ENCODE measurements at places on chromosomes 12 and 14.

DNA sequence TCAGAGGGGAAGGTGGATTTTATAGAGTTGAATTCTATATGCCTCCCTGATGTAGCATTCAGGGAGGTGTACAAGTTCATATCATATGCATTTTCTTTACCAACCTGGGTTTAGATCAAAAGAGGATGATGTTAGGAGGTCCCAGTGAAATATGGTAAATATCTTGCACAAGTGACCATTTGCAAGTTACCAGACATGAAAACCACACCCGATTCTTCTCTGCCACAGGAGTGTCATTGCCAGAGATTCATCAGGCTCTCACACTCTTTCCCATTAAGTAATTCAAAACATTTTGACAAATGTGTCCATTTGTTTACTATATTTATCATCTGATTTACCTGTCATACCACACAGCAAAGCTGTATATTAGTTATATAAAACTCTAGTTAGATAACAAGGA is 44.0 kb downstream of the VCPKMT start:
- DNase-seq, result no peak

- DNase-seq, result no peak
Measured at GRCh38 chr14:75155169-75155568, 21.2 kb downstream of the TMED10 start.

DNA sequence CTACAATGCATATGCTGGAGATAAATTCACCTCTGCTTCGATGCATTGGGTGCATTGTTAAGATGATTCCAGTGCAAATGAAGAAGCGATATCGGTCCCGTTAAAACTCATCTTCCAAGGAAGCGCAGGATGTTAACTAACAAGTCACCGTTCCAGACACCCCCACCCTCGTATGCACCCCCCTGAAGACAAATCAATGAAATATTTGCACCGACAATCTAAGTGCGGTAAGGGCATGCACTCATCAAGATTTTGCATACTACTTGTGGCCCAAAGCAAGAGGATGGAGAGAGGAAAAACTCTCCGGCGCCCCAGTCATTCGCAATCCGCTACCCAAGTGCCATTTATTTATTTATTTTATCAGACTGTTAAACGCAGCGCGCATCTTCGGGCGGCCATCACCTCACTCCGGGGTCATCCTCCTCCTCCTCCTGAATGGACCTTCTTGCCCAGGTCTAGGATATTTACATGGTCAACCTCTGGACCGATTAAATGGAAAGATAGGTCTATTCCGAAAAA is 1.2 kb downstream of the NOVA1 start:
- no peak for DNase-seq

- no peak for DNase-seq
Measured at GRCh38 chr14:81684696-81685095, 151.0 kb upstream of the SEL1L start.

GRCh38 chr14:54253195-54253947 is 143.4 kb upstream of the CDKN3 start:
- DNase-seq, result no peak

DNA sequence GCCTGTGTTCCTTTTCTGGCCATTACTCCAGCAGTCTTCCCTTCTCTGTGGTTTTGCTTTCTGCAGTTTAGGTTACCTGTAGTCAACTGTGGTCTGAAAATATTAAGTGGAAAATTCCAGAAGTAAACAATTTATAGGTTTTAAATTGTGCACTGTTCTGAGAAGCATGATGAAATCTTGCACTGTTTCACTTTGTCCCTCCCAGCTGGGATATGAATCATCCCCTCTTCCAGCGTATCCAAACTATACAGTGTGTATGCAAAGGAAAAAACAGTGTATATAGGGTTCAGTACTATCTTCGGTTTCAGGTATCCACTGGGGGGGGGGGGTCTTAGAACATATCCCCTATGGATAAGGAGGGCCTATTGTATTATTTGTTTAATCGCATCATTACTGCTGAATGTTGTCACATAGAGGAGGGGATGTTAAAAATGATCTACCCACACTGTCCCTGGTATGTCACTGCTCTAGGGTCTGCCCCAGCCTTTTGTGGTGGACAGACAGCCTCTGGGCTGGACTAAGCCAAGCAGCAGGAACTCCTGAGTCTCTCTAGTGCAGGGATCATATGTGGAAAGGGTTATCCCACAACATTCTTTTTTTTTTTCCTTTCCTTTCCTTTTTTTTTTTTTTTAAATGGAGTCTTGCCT is 109.1 kb upstream of the MAX start:
- no peak for DNase-seq

- no peak for DNase-seq
Measured at GRCh38 chr12:13156277-13156676, 40.2 kb upstream of the EMP1 start.

- no peak for DNase-seq
Measured at GRCh38 chr12:12207746-12208145, 59.1 kb downstream of the LRP6 start.

DNA sequence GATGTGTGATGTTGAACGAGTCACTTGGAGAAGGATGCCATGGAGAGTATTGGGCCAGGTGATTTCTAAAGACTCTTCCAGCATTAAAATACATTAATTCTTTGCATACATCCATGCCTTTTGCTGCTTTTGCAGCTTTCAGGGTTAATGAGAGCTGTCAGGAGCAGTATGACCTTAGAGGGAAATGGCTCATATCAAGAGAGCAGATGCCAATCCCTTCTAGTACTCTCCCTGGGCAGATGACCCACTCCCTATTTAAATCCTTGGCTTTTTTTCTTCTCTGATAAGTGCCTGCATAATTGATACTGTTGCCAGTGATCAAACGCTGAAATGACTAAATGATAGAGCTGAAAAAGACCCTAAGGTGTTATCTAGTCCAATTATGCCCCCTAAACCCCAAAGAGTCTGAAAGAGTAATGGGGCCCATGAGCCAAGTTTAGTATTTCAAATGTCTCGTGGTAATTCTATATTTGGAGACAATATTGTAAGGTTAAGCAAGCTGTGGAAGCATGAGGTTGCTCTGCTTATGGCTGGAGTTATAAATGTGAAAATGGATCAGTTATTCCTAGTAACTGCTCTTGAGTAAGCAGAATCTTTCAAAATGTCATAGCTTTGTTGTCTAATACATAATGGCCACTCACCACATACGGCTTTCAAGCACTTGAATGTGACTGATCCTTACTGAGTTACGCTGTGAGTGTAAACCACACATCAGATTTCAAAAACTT is 137.3 kb downstream of the ETV6 start:
- DNase-seq, result no peak

DNA sequence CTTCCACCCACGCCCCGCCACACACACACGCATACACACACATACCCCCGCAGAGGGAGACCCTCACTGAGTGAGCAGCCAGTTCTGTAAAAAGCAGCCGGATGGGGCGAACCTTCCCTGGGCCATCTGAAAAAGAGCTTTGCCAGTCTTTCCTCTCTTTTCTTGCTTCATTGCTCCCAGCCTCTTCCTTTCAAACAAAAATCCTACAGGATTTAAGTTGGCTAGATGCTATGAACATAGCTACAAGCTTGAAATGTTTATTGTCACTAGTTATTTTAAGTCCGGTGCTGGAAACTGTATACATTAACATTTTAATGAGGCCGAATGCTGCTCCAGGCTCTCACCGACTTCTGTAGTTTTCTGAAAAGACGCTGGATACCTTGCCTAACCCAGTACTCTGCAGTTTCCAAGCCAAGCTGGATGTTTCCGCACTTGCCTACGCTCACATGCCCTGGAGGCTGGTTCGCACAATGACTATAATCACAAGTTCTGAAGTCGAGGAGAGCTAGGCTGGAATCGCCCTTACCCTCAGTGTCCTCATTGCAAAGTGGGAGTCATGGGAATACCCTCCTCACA is 39.2 kb downstream of the LTBP2 start:
- DNase-seq, result no peak

GRCh38 chr14:24481622-24482324 is 26.3 kb downstream of the CMA1 start:
- DNase-seq, result peak; percentile 12

DNA sequence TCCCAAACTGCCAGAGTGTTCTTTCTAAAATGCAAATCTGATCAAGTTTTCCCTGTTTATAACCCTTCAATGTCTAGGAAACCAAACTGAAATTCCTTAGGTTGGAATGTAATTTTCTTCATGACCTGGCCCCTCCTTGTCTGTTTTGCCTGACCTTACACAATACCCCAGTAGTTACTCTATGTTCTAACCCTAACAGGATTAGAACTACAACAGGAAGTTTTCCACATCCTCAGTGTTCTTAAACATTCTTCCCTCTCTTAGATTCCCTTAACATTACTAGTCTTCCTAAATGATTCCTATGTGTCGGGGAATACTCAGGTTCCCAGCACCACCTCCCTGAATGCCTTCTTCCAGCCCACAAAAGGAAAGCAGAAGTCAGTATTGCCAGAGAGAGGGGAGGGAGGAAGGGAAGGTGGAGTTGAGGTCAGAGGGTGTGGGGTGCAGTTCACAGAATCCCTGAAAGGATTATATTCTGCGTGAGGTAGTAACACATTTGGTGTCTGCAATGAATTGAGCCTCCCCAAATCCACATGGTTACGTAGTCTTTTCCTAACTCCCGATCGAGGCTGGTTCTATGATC is 72.6 kb downstream of the BBS10 start:
- no peak for DNase-seq

DNA sequence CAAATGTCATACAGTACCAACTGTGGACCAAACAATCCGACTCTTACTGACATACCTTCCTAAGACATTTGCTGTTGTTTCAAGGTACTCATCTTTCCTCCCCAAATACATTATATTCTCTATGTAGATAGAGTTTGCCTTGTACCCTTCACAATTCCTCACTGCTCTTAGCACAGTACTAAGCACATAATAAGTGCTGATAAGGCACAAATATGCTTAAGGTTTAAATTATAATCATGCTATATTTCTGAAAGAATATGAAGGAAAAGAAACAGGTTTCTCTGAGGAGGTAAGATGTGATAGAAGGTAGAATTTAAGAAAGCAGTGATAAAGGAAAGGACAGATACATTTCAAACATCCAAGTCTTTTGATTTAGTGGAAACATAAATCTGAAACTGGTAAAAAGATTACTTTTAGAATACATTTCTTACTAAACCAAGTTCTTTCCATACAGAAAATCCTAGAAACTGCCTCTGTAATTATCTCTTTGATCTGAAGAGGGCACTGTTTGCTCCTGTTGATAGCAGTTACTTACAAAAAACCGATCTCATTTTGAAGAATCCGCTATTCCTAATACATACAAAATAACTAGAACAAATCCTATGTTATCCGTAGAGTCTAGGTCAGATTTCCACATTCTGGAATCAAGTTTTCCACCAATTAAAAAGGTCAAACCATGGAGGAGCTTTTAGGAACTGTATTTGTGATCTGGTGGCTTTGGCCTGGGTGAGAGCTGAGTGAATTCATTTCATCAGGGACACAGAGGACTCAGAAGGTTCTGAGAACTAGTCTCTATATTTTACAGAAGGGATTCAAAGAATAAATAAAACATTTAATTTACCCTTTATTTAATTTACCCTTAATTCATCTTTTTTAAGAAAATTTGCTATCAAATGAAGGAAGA is 311.9 kb downstream of the DAD1 start:
- DNase-seq, result no peak

GRCh38 chr14:59919570-59920377 is at the start of gene LRRC9:
LRRC9 (plus strand) TSS chr14:59920144.
- peak; percentile 22 for DNase-seq

- no peak for DNase-seq
Measured at GRCh38 chr14:72617391-72618031, 276.4 kb downstream of the DPF3 start.

GRCh38 chr12:39505023-39505422 is 62.1 kb upstream of the KIF21A start:
- DNase-seq, result no peak

DNA sequence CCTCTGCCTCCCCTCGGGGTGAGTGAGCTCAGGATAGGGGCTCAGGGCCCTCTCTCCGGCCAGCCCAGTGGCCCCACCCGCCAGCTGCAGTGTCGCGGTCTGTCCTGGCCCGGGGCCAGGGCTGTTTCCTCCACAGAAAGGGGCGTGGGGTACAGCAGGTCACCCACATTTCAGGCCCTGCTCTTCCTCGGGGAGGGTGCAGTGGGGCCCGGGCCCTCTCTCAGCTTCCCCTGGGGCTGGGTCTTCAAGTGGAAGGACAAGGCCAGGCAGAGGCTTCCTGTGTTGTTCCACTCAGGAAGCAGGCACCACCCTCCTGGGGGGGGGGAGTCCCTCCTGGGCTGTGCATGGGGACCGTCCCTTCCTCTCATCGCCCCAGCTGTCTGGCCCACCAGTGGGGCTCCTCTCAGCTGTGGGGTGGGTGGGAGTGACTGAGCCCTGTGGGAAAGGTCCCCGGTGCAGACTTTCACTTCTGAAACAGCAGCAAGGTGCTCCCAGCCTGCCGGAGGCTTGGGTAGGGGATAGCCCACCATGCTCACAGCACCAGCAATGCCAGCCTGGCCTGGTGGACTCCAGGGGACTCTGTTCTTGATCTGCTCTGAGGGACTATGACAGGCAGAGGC is 3.7 kb downstream of the GPR132 start:
- no peak for DNase-seq

DNA sequence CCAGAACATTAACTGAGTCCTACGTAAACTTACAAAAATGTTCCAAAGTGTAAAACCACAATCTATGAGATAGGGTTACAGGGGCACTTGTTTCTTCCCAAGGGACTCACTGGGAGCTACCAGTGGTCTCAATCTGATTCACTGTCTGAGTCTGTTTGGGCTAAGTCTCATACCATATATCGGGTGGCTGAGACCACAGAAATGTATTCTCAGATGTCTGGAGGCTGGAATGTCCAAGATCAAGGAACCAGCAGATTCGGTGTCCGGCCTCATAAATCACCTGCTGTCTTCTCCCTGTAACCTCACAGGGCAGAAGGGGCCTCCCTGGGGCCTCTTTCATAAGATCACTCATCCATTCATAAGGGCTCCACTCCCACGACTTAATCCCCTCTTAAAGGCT is 616.3 kb upstream of the TMEM132C start:
- no peak for DNase-seq

GRCh38 chr12:83574142-83574541 is 887.4 kb downstream of the TMTC2 start:
- DNase-seq, result no peak

- no peak for DNase-seq
Measured at GRCh38 chr14:60116181-60116580, 24.5 kb downstream of the PCNX4 start.

GRCh38 chr14:85556267-85556666 is 26.3 kb downstream of the FLRT2 start:
- DNase-seq, result no peak

- no peak for DNase-seq
Measured at GRCh38 chr12:104622928-104623327, 166.2 kb downstream of the CHST11 start.

DNA sequence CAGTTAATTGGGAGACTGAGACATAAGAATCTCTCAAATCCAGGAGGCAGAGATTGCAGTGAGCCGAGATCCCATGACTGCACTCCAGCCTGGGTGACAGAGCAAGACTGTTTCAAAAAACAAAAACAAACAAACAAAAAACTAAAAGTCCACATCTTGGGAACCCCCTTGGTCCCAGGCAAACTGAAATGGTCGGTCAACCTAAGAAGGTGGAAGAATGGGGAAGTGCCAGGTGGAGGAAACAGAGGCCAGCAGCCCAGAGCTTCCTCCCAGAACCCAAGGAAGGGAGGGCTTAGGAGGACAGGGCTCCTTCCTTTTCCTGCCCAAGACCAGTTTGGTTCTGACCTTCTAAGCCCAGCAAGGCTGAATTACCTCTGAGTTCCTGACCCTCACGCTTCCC is 121.0 kb upstream of the FUT8 start:
- DNase-seq, result no peak

- no peak for DNase-seq
Measured at GRCh38 chr12:3913278-3913677, 40.1 kb upstream of the PARP11 start.

GRCh38 chr12:122537021-122537420 is 10.0 kb downstream of the KNTC1 start:
- no peak for DNase-seq

GRCh38 chr14:92462568-92462967 is 51.0 kb upstream of the RIN3 start:
- DNase-seq, result no peak

All from activated naive CD4-positive, alpha-beta T cell (primary cell).